ENCODE measurements at places on chromosomes 16 and 17.

- no peak for DNase-seq
Measured at GRCh38 chr16:14289692-14290340, 218.7 kb downstream of the MRTFB start.

DNA sequence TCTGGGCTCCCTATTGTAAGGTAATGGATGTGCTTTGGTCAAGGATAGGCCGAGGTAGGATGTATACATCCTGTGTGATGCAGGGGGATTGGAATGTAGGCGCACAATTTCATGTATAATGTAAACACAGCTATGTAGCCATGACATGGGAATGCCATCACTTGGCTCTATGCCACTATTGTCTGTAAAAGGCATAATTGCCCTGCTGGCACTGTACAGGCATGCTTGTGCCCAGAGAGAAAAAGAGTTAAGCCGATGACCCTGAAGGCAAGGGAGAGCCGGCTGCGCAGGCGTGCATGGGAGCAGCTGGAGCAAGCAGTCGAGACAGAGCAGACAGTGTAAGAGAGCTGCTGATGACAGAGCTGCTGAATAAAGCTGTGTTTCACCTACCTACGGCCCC lies 212.5 kb upstream of the CPHXL start:
- DNase-seq: no peak

DNA sequence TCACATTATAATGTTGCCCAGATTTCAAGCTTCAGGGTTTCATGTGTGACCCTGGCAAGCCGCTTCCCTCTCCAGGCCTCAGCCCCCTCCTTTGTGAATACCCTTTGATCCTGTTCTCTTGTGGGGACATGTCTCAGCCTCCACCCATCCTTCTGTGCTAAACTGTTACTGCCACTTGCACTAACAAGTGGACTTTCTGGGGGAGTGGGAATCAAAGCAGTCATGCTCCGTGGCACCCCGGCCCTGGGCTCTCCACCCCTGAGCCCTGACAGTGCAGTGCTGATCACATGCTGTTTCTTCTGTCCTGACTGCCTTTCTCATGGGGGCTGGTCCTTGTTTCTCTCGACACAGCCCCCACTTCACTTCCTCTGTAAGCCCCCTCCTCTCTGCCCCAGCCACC lies 9.7 kb upstream of the DCAF7 start:
- DNase-seq: no peak

DNA sequence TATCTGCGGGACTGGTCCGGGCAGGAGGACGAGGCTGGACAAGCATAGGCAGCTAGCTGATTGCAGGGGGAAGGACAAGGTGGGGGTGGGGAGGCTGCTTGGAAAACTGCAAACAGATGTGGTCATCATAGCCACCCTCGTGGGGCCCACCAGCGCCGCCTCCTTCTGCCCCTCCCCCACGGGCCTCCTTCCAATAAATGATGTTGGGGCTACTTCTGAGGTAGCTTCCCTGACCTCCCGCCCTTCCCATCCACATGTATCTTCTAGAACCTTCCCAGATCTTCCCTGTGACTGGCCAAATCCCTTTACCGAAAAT lies 12.3 kb upstream of the CDC42EP4 start:
- DNase-seq: no peak

- no peak for DNase-seq
Measured at GRCh38 chr17:81230043-81230820, 7.5 kb upstream of the CEP131 start.

- no peak for DNase-seq
Measured at GRCh38 chr17:34739386-34739785, 160.0 kb downstream of the TMEM132E start.

GRCh38 chr17:75738218-75738802 lies 17.1 kb downstream of the ITGB4 start:
- DNase-seq: peak; percentile 8

DNA sequence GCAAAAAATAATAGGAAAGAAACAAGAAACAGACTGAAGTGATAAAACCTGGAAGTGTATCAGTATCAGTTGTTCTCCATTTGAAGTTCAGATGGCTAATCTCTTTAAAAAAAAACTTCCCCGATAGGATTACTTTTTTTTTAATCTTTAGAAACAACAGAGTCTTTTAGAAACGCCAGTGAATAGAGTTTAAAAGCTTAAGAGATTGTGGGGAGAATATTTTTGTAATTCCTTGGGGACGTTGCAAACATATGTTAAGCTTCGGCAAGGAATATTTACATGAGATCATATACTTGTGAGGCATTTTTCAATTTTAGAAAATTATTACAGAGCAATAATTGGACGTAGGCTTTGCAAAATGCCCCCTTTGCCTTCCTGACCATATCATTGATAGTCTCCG lies 13.2 kb downstream of the MAF start:
- DNase-seq: no peak

GRCh38 chr16:30414159-30414558 lies 6.8 kb downstream of the ZNF771 start:
- no peak for DNase-seq

DNA sequence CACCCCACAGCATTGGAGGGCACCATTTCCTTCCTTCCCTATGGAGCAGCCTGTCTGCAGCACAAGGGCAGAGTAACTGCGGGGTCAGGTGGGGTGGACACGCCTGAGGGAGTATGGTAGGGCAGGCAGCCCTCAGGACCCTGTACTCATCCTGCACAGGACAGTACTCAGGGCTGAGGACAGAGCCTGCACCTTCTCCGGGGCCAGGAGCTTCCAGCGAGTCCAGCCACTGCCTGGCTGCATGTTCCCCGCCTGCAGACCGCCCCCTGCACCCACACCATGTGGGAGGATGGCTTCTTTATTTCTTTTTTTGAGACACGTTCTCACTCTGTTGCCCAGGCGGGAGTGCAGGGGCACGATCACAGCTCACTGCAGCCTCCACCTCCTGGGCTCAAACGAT lies 47.6 kb upstream of the CDC42EP4 start:
- no peak for DNase-seq

DNA sequence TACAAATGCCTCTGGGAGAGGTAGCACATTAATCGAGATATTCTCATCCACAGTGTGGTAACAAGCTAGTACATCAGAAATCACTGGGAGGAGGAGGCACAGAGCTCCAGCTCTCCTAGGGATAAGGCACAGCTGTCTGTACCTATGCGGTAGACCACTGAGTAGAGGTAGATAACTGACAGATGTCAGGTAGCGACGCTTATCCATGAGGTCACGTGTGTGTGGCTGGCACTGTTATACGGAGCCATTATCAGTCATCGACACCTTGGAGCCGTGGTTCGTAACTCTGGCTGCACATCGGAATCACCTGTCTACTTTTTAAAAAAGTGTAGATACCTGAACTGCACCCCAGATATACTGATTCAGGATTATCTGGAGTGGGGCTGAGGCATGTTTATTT lies 102.4 kb downstream of the SNX11 start:
- no peak for DNase-seq

GRCh38 chr17:69870751-69871199 lies 204.2 kb upstream of the KCNJ16 start:
- no peak for DNase-seq
